ENCODE measurements at places on chromosomes 2 and 18.

DNA sequence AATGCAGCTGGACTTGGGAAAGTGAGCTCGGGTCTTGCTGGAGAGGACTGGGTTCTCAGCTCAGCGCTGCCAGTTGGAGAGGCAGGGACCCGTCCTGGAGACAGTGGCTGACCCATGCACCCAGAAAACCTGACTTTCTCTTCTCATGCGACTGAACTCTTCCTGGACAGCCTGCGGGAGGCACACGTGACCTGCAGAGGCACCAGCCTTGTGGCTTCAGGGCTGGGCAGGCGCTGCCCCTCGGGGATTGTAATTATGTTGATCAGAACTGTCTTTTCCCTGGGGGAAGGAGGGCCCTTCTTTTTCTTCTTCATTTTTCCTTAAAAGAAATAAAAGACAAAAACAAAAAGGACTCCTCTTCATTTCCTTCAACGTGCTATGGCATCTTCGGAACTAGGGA is 198.1 kb downstream of the VAPA start:
- DNase-seq, result no peak

DNA sequence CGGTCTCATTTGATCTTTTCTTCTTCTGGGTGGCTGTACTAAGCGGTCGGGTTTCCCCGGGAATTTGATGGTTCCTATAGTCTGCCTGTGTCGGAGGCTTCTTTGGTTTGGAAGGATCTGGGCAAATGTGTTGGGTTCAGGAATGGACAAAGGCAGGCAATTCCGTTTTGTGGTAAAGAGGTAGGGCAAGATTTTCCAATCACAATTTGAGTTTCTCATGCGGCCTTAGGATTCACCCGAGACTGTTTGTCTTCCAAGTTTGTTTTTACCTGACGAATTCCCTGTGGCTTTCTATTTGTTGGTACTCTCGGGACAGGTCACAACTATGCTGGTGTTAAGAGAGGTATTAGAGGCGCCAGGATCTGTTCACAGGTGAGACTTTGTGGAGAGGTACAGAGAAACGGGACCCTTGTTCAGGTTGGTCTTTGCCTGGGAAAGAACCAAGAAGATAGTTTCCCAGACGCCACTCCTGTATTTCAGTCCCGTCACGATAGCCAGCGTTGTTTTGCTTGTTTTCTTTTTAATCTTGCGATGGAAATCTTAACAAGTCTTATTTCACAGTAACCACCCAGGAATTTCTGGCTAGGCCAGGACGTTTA is 3.0 kb downstream of the SP5 start:
- DNase-seq, result no peak

- peak; percentile 39 for DNase-seq
These were observed 171.5 kb downstream of the CELF4 start for GRCh38 chr18:37393945-37394609.

GRCh38 chr18:63267975-63268721 is 51.4 kb downstream of the BCL2 start:
- DNase-seq, result peak; percentile 40

DNA sequence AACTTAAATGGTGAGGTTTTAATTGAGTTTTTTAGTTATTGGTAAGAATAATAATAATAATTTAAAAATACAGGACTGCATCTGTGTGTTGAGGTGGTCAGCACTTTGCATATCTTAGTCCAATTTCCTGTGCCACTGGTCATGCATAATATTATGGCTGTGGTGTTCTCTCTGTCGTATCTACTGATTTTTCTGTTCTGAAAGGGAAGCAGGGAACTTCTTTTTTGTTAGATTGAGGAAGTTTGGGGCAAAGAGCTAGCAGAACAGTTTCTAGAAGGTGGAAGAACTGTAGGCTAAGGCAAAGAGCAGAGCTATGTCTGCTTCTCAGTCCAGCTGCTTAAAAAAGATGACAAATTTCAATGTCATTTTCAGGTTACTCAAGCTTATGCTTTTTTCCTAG is 74.3 kb downstream of the XRCC5 start:
- DNase-seq, result no peak

DNA sequence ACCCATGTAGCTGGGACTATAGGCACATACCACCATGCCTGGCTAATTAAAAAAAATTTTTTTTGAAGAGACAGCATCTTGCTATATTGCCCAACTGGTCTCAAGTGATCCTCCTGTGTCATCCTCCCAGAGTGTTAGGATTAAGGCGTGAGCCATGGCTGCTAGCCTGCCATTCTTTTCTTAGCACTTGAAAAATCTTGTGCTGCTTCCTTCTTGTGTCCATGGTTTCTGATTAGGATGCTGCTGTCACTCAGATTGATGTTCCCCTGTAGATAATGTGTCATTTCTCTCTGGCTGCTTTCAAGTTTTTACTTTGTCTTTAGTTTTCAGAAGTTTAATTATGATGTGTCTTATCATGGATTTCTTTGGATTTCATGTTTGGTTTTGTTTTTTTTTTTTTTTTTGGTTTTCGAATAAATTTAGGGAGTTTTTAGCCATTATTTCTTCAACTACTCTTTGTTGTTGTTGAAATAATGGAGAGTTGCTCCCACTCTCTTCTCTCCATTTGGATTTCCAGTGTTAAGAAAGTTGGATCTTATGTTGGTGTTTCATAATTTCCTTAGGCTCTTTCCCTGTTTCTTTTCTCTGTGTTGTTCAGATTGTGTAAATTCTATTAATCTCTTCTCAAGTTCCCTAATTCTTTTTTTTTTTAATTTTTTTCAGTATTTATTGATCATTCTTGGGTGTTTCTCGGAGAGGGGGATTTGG is 2.5 kb downstream of the ATP9B start:
- no peak for DNase-seq

DNA sequence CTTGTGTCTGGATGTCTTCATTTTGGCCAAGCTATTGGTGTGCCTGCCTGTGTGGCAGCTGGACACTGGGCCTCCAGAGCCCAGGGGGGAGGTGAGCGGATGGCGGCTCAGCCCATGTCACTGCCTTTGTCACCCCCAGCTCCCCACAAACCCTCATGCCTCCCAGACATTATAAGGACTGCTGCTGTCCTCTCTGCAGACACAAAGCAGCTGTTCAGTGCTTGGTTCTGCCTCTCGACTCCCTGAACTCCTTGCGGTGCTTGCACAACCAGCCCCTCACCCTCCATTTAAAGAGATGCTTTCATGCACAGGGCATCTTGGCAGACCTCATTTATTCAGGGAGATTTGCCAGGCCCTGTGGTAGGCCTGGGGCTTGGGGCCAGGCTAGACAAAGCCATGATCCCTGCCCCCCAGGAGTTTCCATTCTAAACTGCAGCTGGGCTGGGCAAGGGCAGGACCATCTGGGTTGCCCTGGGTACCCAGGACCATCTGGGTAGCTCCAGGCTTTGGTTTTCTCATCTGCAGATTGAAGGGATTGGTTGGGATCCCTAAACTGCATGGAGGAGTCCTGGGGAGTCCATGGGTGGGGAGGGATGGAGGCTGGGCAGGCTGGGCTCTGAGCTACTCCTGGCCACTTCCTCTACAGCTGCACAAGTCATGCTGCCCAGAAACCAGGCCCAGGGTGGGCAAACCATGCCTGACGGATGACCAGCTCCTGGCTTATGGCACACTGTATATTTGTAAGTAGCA is 168.5 kb downstream of the CELF4 start:
- DNase-seq, result no peak

GRCh38 chr2:44459739-44460138 is 98.0 kb downstream of the CAMKMT start:
- no peak for DNase-seq

GRCh38 chr18:57772387-57772799 is 30.7 kb downstream of the ATP8B1 start:
- DNase-seq, result no peak

Data from fibroblast of skin of right biceps (primary cell).